ENCODE measurements at places on chromosomes 6 and 20. TPM values are rescaled to one million over a fixed set of nuclear protein-coding genes. Genes with fewer than 3 reads are reported as not detected.

DNA sequence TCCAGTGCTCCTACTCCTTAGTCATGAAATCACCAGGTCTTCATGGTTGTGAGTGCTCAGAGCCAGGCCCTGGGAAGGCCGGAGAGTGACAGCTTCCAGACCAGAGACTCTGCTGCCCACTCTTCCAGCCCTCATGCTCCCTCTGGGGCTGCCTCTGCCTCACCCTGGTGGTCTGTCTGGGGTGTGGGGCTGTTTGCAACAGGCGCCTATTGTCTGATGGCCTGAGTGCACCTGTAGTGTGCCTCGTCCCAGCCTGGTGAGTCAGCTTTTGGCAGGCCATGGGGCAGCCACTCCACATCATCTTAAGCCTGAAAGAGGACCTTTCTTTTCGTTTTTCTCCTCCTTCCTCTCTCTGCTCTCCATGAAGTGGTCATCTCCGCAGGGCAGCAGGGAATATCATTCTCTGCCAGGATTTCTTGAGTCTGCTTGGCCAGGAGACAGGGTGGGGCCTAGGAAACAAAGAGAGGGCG lies 173.8 kb downstream of the VEGFA start:
- H3K4me3 ChIP-seq, result no peak overlapping the region
- no peaks in the 10 kb centered on the region for H3K27me3 ChIP-seq
- no peak overlapping the region for H3K27ac ChIP-seq
- no peak for DNase-seq
- peaks cover 16% of the 10 kb centered on the region for H3K36me3 ChIP-seq

GRCh38 chr20:59318803-59319202 lies 18.4 kb downstream of the EDN3 start:
- no peaks in the 10 kb centered on the region for H3K27me3 ChIP-seq
- no peak overlapping the region for H3K27ac ChIP-seq
- no peaks in the 10 kb centered on the region for H3K36me3 ChIP-seq
- H3K4me3 ChIP-seq, result no peak overlapping the region
- no peak for DNase-seq
- no peaks in the 10 kb centered on the region for H3K4me1 ChIP-seq

GRCh38 chr6:42783177-42783875 lies 1.5 kb downstream of the BICRAL start:
- no peak overlapping the region for H3K27ac ChIP-seq
- peak; percentile 88 for DNase-seq
- H3K4me1 ChIP-seq, result peaks cover 12% of the 10 kb centered on the region
- H3K36me3 ChIP-seq, result peaks cover 7% of the 10 kb centered on the region
- no peak overlapping the region for H3K4me3 ChIP-seq

Gene RAMACL
- 0.11 TPM for polyA plus RNA-seq

DNA sequence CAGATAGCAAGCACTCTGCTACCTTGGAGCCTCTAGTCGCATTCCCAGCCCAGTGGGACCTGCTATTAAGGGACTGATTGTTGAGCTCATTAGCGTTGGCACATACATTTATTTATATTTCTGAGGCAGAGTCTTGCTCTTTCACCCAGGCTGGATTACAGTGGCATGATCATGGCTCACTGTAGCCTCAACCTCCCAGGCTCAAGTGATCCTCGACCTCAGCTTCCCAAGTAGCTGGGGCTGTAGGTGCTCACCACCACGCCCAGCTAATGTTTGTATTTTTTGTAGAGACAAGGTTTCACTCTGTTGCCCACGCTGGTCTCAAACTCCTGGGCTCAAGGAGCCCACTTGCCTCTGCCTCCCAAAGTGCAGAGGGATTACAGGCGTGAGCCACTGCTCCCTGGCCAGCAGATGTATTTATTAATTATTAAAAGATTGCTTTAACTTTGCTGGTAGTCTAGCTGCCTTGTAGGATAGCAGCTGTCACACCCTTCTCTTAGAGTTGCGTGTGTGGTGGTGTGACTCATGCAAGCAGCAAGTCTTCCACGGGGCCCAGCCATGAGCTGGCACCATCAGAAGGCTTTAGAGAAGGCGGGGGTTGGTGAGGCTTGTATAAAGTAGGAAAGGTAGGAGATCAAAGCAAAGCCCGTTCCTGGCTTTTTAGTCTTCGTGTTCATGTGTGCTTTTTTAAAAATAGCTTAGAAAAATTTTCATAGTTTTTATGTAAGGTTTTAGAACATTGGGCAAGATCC lies 16.5 kb downstream of the ACTR5 start:
- no peak for DNase-seq
- peaks cover 6% of the 10 kb centered on the region for H3K4me1 ChIP-seq
- H3K36me3 ChIP-seq, result peaks cover 91% of the 10 kb centered on the region
- no peak overlapping the region for H3K27ac ChIP-seq

- no peak for DNase-seq
- no peak overlapping the region for H3K4me3 ChIP-seq
Measured at GRCh38 chr6:126535138-126535537, 195.2 kb downstream of the CENPW start.

DNA sequence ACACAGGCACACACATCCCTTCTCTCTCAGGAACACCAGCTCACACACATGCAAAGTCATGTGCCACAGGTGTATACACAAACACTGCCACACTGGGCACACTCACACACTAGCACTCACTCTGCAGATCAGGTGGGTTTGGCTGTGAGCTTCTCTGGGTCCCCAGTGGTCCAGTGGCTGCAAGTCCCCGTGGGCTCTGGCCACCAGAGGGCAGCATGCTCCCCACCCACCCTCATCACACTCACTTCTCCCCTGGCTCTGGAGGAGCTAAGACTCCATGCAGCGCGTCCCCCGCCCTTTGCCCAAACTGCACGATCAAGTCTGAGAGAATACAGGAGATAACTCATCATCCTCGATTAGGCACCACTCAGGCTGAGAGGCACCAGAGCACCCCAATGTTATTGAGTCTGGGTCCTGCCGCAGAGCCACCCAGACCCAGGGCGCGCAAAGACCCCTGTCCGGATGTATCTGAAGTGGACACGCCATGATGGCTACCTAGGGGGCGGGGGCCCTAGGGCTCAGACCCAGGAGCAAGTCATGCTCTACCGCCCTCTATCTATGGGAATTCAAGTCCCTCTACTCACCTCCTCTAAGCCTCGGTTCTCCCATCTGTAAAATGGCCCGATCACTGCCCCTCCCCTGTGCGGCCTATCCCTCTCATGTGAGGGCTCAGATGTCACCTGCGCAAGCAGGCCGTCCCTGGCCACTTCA lies 90.5 kb downstream of the GRM4 start:
- no peaks in the 10 kb centered on the region for H3K4me1 ChIP-seq
- H3K4me3 ChIP-seq, result no peak overlapping the region
- peak; percentile 45 for DNase-seq
- H3K27me3 ChIP-seq, result peaks cover 20% of the 10 kb centered on the region

Gene FAM110A
- 4.5 TPM for polyA plus RNA-seq

Gene PI16
- 1.2 TPM for polyA plus RNA-seq

GRCh38 chr6:82006027-82006738 lies 241.4 kb downstream of the IBTK start:
- no peaks in the 10 kb centered on the region for H3K27me3 ChIP-seq
- no peak overlapping the region for H3K27ac ChIP-seq
- no peak for DNase-seq
- no peaks in the 10 kb centered on the region for H3K36me3 ChIP-seq
- no peak overlapping the region for H3K4me3 ChIP-seq
- H3K4me1 ChIP-seq, result no peaks in the 10 kb centered on the region

Gene BTBD9
- 10.6 TPM for polyA plus RNA-seq

Gene EYA2
- polyA plus RNA-seq, result not detected

DNA sequence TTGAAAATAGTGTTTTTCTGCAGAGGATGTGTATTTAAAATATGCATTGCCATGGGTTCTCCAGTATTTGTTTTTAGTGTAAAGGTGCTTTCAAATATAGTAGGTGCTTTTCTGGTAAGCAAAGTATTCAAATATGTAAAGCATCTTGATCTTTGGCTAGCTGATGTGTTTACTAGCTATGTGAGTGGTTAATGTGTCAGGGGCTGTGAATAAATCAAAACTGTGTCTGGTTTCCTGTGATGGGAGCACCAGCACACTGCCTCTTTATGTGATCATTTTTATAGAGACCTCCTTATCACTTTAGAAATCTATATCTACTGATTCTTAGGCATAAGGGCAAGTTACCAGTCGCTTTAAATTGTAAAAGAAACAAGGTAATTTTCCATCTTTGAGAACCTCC lies 388.9 kb upstream of the MAN1A1 start:
- peaks cover 6% of the 10 kb centered on the region for H3K27me3 ChIP-seq
- H3K4me3 ChIP-seq, result no peak overlapping the region
- no peaks in the 10 kb centered on the region for H3K4me1 ChIP-seq
- no peaks in the 10 kb centered on the region for H3K36me3 ChIP-seq
